ENCODE measurements at places on chromosomes 4 and X.

DNA sequence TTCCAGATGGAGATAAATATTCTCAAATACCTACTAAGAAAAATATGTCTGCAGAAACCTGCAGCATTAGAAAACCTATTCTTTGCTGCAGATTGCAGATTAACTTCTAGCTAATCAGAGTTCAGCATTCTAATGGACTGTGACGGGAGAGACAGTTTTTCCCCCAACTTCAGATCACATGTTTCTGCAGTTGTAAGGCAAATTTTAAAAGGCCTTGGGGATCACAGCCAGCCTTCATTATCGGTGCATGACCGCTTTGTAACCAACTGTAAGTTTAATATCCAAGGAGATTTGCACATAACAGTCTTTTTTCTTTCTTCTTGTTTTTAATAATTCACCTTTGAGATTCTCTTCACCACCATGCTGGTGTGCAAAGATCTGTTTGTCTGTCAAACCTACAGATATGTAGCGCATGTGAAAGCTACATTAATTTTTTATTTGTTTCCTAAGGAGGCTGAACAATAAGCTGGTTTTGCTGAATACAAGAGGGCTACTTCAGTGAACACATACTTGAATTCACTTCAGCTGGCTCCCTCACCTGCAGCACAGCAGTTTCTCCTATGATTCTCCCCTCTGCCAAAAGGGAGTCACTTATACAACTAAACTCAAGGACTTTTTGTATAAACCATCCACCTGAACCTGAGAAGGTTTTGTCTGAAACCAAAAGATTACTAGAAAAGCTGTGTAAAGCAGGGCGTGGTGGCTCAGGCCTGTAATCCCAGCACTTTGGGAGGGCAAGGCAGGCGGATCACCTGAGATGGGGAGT, 488.5 kb downstream of the RPA4 start:
- DNase-seq: no peak

- DNase-seq: no peak
Observed at GRCh38 chr4:20698382-20698781, 1.9 kb upstream of the PACRGL start.

- no peak for DNase-seq
Observed at GRCh38 chrX:135168486-135168885, 2.7 kb downstream of the CT55 start.

- DNase-seq: no peak
Observed at GRCh38 chrX:120029354-120029753, 48.1 kb downstream of the RHOXF2B start.

- DNase-seq: no peak
Observed at GRCh38 chr4:166680796-166681195, 553.5 kb downstream of the SPOCK3 start.

- DNase-seq: no peak
Observed at GRCh38 chrX:80026116-80026515, 11.6 kb downstream of the TBX22 start.

DNA sequence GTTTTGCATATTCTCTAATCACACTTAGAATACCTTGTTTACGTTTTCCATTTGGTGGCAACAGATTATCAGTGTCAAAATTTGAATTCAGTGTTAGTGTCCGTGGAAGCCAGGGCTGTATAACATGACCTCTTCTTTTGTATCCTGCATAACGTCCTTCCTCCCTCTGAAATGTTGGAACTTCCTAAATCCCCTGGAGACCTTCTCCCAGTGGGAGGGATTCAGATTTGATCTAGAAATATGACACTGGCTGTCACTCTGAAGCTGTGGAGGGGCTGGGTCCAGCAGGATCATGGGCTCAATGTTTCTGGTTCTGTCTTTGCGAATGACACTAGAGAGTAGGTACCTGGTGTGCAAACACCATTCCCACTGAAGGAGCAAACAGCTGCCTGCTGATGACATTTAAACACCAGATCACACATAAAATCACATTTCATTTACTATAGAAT, 850 bp upstream of the CXCL3 start:
- no peak for DNase-seq

DNA sequence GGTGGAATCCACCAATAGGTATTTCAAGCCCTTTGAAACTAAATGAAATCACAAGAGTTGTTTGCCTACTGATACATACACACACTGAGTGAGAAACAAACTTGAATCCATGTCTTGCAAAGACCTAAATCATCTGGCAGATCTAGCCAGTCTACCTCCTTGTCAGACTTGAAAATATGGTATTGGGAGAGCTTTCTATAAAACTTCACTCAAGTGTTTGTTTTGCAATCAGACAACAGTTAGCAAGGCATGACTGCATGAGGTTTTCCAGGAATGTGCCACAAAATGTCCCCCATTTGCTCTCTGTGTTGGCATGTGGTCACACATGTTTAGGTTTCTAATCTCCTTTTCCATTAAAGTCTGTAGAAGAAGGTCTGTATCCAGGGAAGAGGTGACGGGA, 52.4 kb downstream of the MAP3K15 start:
- DNase-seq: no peak

DNA sequence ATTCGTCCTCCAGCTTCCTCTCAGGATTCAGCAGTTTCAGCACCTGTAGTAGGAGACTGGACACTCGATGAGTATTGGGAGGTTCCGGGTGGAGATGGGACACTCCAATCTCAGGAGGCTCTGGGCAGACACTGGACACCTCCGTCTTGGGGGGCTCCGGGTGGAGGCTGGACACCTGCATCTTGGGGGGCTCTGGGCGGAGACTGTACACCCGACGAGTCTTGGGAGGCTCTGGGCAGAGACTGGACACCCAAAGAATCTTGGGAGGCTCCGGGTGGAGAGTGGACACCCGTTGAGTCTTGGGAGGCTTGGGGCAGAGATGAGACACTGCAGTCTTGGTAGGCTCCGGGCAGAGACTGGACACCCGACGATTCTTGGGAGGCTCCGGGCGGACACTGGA, 28.7 kb upstream of the LANCL3 start:
- DNase-seq: no peak

DNA sequence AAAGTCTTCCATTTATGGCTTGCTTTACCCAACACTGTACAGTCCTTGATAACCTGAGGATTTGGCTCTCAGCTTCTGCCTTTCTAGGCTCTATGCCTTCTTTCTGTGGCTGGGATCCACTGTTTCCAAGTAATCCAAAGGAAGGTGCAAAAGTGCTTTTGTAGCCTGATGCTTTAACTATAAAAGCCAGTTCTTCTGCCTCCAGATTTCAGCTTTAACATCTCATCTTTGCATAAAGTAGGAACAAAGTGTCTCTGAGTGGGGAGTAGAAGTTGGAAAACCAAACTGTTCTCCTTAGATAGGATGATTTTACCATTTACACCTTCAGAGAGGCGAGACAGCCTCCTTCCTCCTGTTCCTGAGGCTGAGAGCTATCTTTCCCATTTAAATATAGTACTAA, 11.1 kb upstream of the SEC24D start:
- no peak for DNase-seq

DNA sequence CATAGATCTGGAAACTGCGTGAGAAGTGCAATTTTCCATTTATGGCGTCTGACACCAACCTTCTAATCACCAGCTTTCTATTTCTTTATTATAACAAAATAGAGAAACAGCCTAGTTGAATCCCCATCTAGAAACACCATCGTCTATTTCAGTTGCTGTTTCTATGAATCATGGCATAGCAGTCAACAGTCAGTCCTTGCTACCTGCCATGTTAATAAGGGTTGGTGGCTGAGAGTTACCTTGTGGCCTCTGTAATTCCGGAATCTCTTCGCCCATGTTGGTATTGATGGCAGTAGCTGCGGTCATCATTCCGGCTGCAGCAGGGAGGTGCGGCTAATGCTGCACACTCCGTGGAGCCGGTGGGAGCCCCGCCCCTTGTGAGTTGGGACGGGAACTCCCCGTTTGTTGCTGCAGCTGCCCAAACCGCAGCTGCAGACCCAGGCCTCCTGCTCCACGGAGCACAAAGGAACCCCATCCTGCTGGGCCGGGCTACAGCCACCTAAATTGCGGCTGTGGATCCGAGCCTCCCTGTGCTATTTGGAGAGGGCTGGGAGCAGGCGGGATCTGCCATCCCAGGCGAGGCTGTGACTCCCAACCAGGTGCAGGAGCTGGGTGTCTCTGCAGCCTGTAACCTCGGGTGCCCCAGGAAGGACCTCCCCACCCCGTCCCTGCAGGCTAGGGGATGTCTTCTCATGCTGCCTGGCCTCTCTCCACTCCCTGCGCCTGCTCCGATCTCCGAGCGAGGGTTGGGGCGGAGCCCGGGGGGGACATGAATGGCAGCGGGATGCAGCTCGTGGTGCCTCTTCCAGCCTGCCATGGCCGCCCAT, 115.4 kb upstream of the STK26 start:
- DNase-seq: no peak

GRCh38 chr4:48635310-48635709, 144.8 kb downstream of the FRYL start:
- DNase-seq: no peak

DNA sequence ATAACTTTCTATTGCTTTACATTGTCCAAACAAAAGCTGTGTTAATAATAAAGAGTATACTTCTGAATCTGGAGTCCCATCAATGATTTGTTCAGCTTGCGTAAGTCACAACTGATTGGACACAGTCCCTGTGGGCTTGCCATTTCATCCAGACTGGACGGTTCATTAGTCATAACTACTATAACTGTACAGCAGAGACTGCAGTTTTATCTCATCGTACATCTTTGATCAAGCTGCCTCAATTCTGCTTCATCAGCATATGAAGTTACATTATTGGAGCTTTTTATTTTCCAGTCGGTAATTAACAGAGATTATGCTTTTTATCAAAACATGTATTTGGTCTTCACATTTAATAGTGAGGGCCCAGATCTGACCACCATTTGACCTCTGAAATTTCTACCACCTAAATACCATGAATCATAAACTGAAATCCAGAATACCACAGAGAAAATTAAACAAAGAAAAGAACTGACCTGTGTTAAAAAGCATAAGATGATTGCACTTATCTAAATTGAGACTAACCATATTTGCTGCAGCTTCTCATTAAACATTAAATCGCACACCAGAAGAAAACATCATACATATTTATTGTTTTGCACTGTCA, 12.5 kb upstream of the MAB21L2 start:
- no peak for DNase-seq

GRCh38 chrX:72495046-72495445, 77.6 kb downstream of the HDAC8 start:
- no peak for DNase-seq

GRCh38 chr4:76883147-76883546, 14.8 kb downstream of the SOWAHB start:
- no peak for DNase-seq

DNA sequence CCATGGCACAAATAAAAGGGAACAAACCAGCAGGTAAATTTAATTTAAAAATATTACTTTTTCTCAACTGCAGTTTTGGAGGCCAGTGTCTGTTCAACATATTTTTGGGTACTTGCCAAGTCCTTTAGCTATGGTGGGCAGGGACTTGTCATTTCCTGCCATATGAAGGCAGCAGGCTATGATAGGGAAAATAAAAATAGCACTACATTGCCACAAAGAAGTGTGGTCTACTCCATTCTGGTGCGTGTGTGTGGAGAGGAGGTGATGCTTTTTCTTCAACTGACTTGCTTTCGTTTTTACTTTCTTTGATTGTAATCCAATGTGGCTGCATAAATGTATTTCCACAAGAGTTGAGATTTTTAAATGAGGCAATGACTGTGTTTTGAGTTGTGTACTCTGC, 17.2 kb downstream of the GPR174 start:
- no peak for DNase-seq

DNA sequence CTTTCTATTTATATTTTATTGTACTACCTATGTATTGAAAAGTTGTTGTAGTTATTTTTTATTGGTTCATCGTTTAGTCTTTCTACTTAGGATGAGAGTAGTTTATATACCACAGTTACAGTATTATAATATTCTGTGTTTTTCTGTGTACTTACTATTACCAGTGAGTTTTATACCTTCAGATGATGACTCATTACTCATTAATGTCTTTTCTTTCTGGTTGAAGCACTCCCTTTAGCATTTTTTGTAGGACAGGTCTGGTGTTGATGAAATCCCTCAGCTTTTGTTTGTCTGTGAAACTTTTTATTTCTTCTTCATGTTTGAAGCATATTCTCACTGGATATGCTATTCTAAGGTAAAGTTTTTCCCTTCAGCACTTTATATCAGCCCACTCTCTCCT, 7.7 kb downstream of the LUZP4 start:
- no peak for DNase-seq

GRCh38 chr4:169968999-169969398, 57.2 kb downstream of the MFAP3L start:
- DNase-seq: no peak

DNA sequence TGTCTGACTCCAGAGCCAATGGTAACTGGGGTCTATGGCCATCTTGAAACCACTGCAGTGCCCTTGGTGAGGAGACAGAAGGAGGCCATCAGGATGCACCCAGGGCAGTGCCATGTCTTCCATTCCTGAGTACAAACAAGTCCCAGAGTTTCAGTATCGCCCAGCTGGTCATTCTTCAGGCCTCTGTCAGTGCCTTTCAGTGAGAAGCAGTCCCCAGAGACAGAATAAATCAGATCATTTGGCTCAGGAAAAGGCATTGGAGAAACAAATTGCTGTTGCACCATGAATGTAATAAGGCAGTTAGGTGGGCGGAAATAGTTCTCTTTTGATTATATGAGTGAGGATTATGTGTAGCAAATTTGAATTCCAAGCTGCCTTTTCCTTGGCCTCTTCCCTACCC, 21.3 kb downstream of the ADGRG4 start:
- DNase-seq: no peak

DNA sequence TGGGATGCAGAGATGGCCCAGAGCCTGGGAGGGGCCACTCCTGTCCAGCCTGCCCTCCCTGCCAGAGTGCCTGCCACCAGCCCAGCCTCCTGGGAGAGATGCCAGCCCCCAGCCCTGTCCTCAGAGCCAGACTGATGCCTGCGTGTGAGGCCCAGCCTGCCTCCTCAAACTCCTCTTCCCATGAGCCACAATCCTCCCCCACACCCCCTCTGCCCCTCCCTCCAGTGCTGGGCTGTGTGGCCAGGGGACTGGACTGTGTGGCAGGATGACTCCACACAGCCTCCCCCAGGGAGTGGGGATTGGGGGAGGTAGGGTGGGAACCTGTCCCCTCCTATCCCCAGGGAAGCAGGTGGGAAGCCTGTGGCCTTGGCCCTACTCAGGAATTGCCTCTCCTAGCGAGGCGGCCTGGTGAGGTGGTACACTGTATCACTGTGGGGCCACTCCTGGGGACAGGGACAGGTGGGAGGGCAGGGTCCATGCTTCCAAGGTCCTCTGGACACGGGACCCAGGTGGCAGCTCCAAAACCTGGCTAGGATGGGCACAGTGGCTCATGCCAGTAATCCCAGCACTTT, 4.3 kb upstream of the SH3BP2 start:
- no peak for DNase-seq

- no peak for DNase-seq
Observed at GRCh38 chr4:17195461-17196275, 297.2 kb upstream of the LDB2 start.

- no peak for DNase-seq
Observed at GRCh38 chrX:71111921-71112431, 599 bp upstream of the IL2RG start.

DNA sequence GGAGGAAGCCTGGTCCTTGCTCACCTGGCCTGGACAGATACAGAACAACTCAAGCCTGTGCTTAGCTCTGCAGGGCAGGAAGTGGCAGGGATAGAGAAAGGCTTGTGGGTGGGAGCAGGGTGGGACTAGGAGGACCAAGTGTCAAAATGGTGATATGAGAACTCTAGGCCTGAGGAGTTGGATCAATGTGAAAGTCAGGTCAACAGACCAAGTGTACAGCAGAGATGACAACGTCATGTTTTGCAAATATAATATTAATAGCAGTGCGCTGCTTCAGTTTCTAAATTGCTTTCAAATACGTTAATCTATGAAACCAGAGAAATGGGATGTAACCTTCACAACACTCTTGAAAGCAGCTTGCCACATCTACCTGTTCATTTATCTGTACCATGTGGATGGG, 114.2 kb upstream of the MAP3K15 start:
- DNase-seq: no peak

- no peak for DNase-seq
Observed at GRCh38 chrX:105837232-105837631, 14.9 kb downstream of the NRK start.
